ENCODE measurements at places on chromosomes 16 and 17.
A peak's percentile ranks its signal among the peaks of the same experiment; 100 is the strongest.

DNA sequence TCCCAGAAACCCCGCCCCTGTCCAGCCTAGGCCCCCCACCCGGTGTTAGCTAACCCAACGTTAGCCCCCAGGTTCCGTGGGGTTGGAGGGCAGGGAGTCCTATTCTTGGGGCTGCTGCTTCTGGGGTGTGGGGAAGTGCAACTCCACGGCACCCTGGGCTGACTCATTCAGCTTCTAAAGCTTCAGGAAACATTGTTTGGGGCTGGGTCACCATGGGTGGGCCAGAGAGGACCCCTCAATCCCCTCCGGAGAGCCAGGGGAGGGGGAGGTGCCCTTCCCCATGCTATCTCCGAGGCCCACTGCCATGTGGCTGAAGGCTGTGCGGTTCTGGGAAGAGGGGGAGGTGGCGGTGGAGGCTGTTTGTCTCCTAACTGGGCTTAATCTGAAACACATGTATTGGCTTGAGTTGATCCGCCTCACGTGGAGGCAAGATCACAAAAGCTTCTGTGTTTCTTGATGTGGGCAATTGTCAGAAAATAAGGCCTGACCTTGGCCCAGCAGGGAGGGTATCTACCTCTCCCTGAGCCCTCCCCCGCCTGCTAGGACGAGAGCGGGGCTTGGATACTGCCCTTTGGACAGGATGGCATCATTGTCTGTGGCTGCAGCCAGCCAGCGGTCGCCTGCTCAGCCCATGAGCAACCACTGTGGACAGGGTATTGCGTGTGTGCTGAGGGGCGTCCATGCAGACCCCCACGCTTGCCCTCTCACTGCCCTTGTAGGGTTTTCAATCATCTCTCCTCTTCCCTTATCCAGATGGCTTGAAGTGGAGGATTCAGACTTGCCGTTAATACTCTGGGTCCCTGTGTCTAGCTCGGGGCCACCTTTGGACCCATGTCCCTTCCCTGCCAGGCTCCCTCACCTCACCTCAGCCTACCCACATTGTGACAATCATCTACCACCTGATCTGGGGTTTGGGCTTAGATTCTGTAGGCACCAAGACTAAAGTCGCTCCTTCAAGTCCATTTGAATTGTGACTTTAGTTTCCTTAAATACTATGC lies 1.3 kb downstream of the SERPINF1 start:
- DNase-seq = no peak

- DNase-seq = no peak
These were observed 38.7 kb upstream of the MRPS23 start for GRCh38 chr17:57888311-57889216.

- peak; percentile 78 for DNase-seq
These were observed 9.4 kb upstream of the ENGASE start for GRCh38 chr17:79065105-79065670.

- DNase-seq = no peak
These were observed 39.3 kb upstream of the JPH3 start for GRCh38 chr16:87563022-87563421.

- DNase-seq = peak; percentile 61
These were observed 5.3 kb upstream of the HIC1 start for GRCh38 chr17:2049333-2050299.

DNA sequence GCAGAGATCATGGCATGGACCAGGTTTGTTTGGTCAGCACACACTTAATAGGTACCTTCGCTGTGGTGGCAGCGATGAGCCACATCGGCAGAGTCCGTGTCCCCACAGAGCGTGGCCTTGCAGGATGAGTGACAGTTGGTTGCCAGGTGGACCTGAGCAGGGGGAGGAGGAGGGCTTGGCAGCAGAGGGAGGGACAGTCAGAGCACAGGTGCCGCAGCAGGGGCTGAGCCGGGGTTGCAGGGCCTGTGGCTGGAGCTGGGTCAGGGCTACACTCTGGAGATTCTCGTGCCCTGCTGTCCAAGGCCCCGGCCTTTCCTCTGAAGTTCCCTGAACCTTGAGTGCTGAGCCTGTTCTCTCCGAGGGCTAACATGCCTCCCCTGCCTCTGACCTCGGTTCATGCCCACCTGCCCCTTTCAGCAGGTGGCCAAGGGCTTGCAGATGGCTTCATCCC lies 24.8 kb downstream of the POLR3E start:
- DNase-seq = no peak

GRCh38 chr17:29214215-29215146 lies 32.2 kb upstream of the CRYBA1 start:
- DNase-seq = no peak

GRCh38 chr17:10055262-10055975 lies 143.0 kb downstream of the GAS7 start:
- no peak for DNase-seq

All from PC-3 (cell line).